ENCODE measurements at places on chromosomes 4 and X.

GRCh38 chr4:180923486-180923885 lies 1319.7 kb upstream of the TENM3 start:
- no peak for DNase-seq

DNA sequence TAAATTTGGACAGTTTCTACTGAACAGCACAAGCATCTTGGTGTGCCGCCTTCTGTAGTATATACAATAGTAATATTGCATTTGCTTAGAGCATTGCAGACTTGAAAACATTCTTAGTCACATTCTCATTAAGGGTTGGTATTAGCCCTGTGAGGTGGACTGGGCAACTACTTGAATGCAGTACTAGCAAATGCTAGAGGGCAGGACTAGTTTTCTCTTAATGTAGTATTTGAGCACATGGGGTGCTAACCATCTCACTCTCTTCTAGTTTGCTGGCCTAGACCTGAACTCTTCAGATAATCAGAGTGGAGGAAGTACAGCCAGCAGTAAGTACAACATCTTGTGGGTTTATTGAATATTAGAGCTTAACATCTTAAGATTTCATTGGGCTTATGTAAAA lies 3.2 kb downstream of the DDX3X start:
- no peak for DNase-seq

DNA sequence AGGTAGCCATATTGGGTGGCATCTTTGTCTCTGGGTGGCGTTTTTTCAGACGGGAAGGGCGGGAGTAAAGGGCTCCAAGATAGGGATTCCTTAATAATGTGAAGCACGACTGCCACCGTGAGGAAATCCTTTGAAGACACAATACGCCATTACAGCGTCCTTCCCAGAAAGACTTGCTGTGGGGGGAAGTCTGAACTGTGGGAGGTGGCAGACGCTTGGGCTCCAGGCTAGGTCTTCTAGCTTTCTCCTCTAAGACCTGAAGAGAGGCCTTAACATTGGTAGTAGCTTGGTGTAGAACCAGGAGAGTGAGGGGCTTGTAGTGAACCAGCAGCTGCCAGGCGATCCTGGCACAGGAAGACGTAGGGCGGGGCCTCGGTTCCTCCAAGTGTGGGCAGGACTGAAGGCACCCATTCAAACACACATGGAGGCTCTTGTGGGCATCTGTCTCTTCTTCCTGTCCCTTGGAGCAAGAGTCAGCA lies 197.3 kb downstream of the OR13H1 start:
- DNase-seq = no peak

GRCh38 chr4:148730766-148731165 lies 288.6 kb upstream of the NR3C2 start:
- DNase-seq = no peak

DNA sequence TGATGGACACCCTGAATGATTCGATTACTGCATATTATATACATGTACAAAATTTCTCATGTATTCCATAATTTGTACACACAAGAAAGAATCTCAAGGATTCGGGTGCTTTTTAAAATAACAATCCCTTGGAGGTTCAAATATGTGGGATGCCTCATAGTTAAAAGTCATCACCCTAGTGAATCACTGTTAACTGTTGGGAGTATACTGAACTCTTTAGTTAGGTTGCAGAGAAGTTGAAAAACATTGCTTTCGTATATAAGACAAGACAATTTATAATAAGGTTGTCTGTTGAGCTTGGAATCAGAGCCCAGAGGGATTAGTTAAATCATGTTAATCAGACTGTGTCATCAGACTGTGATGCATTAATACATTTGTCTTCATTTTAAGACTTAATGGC lies 15.6 kb downstream of the DCK start:
- DNase-seq = no peak

- DNase-seq = no peak
These were observed 22.2 kb downstream of the PHKA2 start for GRCh38 chrX:18961686-18962085.

DNA sequence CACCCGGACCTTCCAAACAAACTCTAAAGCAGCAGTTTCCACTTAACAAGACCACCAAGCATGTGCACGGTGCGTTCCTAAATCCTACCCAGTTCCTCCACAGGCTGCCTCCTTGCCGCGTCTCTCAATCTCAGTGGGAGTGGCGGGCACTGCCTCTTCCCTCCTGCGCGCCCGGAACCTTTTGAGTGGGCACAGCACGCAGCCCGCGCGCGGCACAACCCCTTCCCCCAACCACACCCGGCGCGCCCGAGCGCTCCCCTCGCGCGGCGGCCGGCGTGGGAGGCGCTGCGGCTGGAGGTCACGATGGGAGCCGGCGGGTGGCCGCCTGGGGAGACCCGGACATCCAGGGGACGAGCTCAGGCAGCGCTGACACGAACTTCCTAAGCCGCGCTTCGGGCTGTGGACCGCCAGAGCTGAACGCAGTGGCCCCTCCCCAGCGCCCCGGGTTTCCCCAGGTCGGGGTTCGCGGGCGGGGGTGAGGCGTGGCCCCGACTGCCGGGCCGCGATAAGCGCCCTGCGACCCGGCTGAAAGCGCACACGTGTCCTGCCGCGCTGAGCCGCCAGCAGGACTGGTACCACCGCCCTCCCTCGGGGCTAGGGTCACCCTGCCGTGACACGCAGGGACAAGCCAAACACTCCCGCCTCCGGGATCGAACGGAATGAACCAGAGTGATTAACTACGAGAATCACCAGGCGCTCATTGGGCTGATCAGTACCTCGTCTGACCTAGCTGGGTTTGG lies at the start of gene ABCG2:
Gene ABCG2, minus strand, starts transcription at position 151 of the 740 bp plus-strand sequence. CDS start 18,644 bp downstream, outside the sequence.
- no peak for DNase-seq

DNA sequence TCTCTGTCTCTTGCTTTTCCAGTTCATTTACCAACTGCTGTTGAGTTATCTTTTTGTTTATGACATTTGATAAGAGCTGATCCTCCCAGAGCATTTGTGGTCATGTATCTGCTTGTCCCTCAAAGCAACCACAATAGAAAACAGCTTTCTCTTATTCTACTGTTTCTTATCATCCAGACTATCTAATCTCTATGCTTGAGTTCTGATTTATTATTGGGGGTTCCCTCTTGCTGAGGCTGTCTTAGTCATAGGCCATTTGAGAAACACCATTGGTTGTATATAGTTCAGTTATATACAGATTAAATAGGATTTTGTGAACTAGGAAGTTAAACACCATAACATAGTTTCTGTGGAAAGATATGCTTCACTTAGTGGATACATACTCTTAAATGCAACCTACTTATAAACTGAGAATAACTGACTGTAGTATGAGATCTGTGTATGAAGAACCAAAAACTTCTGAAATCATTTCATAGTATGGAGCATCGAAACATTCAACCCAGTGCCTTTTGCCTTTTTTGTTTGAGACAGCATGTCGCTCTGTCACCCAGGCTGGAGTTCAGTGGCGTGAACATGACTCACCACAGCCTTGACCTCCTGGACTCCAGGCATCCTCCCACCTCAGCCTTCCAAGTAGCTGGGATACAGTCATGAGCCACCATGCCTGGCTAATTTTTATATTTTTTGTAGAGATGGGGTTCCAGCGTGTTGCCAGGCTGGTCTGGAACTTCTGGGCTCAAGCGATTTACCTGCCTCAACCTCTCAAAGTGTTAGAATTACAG lies 75.8 kb downstream of the STIM2 start:
- DNase-seq = no peak

DNA sequence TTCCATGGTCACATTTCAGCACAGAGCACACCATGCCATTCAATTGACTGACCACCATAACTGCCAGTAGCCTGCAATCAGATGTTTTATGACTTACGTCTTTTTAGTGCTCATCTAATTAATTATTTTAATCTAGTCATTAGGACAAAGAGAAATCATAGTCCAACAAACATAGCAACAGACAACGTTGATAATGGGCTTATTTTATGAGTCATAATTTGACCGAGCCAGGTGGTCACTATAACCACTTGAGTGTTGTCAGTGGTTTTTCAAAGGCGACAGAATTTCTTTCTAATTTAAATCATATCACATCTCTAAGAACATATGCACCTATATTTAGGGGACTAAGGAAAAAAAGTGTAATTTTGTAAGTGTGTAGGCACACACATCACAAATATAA lies 1.9 kb downstream of the SEC24D start:
- DNase-seq = no peak

DNA sequence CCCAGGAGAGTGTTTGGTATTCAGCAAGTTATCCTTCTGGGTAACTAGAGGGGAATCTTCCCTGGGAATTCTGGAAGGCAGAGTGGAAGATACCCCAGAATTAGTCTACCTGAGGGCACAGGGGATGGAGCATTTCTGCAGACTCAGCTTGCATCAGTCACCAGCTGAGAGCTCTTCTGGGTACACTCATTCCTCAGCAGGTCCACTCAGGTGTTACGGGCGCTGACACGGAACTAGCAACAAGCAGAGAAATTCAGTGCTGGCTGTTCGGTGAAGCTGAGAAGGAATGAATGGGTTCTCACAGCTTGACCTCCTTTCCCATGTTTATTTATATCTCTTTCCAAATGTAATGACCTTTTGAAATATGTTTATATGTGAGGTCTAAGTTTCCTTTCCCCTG lies 106.0 kb upstream of the PNPLA4 start:
- no peak for DNase-seq

- DNase-seq = no peak
These were observed 1063.8 kb upstream of the INTU start for GRCh38 chr4:126568652-126569570.

- no peak for DNase-seq
These were observed 26.7 kb downstream of the SMARCA1 start for GRCh38 chrX:129496625-129497024.

DNA sequence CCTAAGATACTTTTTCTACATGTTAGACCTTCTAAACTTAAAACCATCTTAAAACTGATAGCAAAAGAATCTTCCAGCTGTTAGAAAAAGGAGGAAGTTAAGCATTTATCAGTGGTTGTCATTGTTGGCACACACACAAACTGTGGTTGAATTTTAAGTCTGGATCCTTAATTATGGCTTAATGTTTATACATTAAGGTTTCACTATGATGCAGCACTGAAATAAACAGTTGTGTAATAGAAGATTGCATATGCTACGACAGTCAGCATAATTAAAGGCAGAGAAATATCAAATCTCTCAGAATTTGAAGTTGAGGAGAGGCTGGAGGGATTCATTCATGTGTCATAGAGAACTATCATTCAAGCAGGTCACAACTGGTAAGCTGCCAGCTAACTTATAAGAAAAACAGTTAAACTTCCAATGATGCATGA lies 32.3 kb downstream of the ADGRA3 start:
- DNase-seq = no peak

GRCh38 chrX:69229436-69229835 lies 64.2 kb upstream of the PJA1 start:
- no peak for DNase-seq

DNA sequence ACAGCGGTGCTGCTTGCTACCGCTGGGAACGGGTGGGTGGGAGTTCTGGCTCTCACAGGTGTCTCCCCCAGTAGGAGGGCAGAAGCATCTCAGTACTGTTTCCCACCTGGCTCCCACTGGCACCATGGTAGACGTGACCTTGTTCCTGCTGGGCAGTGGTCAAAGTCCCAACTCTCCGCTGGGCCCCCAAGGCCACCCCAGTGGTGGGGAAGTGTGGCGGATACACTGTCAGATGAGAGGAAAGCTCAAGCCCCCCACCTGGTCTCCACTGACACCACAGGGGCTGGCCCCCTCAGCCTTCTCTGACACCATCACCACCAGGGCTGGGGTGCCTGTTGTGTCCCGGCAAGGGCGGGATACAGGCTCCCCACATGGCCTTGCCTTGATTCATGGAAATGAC lies 24.6 kb downstream of the LETM1 start:
- DNase-seq = no peak

DNA sequence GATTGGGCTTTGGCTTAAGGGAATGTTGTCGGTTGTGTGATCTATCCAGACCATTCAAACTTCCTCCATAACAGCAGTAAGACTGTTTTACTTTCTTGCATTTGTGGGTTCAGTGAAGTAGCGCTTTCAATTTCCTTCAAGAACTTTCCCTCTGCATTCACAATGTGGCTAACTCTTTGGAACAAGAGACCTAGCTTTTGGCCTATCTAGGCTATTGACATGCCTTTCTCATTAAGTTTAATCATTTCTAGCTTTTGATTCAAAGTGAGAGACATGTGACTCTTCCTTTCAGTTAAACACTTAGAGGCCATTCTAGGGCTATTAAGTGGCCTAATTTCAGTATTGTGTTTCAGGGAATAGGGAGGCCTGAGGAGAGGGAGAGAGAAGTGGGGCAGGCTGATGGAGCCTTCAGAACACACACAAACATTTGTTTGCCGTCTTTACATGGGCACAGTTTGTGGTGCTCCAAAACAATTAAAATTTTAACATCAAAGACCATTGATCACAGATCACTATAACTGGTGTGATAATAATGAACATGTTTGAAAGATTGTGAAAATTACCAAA lies 34.1 kb downstream of the ADH5 start:
- no peak for DNase-seq

GRCh38 chrX:72609313-72609712 lies 36.7 kb upstream of the HDAC8 start:
- DNase-seq = no peak

DNA sequence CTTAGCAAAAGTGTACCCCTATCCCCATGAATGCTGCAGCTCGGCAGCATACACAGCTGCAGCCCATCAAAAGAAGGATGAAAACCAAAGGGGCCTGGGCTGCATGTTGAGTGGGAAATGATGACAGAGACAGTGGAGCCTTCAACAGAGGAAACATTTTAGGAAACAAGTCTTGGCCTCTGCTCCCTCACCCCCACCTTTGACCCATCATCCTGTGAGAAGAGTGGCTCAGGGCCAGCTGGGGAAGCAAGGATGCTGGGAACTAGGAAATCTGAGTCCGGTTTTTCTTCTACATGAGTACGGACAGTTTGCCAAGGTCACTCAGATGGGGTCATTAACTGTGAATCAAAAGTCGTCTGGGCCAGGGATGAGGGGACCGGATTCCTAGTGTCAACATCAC lies 37.2 kb downstream of the IDS start:
- DNase-seq = no peak

DNA sequence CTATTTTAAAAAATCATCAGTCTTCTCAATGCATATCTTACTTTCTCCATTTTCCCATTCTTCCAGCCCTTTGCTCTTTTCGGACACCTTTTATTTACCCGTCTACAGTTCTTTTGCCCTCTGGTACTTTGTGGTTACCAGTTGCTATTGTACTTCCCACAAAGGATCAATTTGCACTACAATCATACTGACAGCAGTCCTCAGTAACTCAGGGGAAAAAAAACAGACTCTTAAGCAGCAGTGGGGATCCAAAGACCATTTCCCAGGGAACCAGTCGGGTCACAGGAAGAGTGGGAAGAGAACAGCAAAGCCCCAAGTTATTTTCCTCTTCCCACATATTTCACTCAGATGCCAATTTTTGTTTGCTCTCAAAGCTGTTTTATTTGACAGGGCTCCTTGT lies 23.1 kb downstream of the DMD start:
- no peak for DNase-seq

GRCh38 chr4:171203425-171203824 lies 609.8 kb upstream of the GALNTL6 start:
- no peak for DNase-seq

GRCh38 chrX:1673337-1673736 lies 58.5 kb downstream of the ASMT start:
- no peak for DNase-seq

DNA sequence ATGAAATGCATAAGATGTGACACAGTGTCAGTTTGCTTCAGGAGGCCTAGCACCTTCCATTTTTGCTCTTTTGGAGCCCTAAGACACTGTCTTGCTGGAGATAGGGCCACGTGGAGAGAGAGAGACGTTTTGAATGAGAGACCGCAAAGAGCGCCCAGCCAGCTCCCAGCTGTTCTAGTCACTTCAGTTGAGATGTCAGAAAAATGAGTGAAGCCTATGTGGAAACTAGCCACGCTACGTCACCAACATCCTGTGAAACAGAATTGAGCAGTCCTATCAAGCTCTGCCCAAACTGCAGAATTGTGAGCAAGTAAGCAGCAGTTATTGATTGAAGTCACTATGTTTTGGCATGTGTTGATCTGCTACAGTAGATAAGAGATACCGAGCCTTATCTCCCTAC lies 13.1 kb downstream of the GPR82 start:
- no peak for DNase-seq

Measured in 8988T (cell line).